ENCODE measurements at places on chromosomes 3 and 15. TPM values are rescaled to one million over a fixed set of nuclear protein-coding genes. Genes with fewer than 3 reads are reported as not detected.

DNA sequence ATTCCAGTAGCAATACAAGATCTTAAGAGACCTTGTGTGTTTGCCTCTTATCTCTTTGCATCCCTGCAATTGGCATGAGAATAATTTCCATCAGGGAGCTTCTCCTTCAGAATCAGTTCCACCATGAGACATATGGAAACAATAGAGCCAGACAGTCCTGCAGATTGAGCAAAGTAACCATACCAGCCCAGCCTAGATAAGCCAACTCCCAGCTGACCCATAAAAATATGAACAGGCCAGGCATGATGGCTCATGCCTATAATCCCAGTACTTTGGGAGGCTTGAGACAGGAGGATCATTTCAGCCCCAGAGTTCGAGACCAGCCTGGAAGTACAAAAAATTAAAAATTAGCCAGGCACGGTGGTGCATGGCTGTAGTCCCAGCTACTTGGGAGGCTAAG, 12.7 kb downstream of the CNTN3 start:
- no peak for DNase-seq

- DNase-seq = no peak
Measured at GRCh38 chr3:171286580-171287249, 173.5 kb downstream of the TNIK start.

DUOXA1 gene
- total RNA-seq = not detected

GRCh38 chr3:31010491-31010890, 116.0 kb upstream of the GADL1 start:
- DNase-seq = no peak

PDCD7 gene
- total RNA-seq = 19.5 TPM

DNA sequence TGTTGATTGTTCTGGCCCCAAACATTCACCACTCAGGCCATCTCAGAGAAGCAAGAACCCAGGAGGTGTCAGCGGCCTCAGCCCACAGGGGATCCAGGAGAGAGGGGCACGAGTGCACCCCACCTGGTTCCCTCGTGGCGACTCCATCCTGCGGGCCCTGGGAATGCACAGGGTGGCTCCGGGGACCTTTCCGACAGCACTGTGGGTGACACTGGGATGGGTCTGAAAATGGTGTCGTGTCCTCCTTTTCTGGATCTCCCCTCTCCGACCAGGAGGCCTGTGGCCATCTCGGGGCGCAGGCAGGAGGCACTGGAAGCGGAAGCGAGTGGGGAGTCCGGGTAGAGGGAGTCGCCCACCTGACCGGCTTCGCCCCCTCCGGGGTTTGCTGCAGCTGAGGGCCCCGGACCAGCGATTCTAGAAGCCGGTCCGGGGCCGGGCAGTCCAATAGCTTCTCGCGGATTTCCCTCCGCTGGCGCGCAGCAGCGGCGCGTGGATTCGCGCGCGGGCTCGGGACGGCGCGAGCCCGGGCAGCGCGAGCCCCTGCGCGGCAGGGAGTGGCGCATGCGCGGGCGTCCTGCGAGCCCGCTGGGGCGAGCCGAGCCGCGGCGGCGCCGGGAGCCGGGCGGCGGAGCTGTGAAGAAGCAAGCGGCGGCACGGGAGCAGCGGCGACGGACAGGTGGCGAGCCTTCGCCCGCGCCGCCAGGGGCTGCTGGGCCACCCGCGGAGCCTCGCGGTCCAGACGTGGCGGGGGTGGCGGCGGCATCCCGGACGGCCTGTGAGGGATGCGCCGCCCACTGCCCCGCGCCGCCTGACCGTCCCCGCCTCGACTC, at the start of gene DOCK3:
DOCK3 (plus strand) TSS at position 579 of the 830 bp plus-strand sequence. CDS start 337 bp downstream, outside the sequence.
- DNase-seq = peak; percentile 57

DNA sequence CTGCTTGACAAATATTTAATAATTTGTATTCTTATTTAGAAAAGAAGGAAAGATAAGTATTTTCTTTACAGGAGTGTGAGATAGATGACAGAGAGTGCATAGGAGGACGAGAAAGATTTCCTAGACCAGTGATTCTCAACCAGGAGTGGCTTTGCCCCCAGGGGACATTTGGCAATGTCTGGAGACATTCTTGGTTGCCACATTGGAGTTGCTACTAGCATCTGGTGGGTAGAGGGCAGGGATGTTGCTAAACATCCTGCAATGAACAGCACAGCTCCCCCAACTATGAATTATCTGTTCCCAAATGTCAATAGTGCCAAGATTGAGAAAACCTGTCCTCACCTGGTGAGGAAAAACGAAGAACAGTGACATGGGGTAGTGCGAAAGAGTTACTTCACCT, 30.8 kb upstream of the MINAR1 start:
- peak; percentile 14 for DNase-seq

- no peak for DNase-seq
Measured at GRCh38 chr3:158419820-158420653, 151.0 kb upstream of the MLF1 start.

GRCh38 chr3:106820726-106821362, 556.4 kb upstream of the CCDC54 start:
- DNase-seq = no peak

SERINC4 gene
- 0.10 TPM for total RNA-seq

DNA sequence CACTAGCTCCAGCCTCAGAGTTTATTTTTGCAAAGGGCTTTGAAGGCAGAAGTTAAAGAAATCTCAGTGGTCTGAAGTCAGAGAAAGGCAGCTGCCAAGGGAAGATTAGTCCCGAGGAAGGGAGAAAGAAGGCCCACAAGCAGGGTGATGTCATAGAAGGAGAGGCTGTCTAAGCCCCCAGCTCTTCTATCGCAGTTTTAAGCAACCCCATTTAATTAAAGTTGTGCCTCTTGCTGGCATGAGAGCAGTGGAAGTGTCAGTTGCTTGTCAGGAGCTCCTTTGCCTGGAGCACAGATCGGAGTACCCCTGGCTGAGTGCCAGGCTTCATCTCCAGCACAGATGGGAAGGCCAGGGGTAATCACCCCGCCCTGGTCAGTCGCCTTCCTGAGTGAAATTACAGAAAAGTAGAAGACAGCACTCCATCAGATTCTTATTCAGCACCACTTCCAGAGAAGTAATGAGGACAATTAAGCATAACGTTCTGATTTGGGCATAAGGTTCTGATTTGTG, 530.7 kb downstream of the EPHB1 start:
- no peak for DNase-seq

SEMA5B gene
- 0.94 TPM for total RNA-seq

DNA sequence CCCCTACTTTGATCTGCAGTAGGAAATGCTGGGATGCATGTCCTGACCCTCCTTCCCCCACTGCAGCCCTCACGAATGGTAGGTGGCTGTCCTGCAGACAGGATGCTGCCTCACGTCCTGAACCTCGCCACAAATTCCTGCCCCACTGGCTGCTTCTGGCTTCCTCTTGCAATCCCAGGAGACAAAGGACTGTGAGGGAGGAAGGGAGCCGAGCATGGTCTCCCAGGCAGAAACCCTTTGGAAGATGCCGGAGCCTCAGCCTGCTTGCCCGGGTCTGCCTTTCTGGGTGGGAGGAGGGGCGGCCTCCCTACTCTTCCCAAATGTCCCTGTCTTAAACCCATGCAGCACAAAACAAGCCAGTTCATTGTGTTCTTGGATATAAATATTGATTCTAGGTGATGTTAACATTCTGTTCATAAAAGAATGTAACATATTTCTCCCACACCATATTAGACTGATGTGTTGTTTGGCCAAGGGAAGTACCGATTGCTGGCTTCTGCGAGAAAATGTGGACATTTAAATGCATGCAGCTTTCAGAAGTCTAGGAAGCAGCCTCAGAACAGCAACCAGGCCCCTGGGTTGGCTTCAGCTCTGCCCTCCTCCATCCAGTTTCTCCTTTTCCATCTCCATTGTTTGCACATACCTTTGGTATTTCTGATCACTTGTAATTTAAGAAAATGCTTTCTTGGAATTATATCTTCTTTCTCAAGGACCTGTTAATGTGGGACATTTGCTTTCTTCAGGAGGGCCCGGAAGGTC, 75.3 kb downstream of the HMG20A start:
- DNase-seq = no peak

DNA sequence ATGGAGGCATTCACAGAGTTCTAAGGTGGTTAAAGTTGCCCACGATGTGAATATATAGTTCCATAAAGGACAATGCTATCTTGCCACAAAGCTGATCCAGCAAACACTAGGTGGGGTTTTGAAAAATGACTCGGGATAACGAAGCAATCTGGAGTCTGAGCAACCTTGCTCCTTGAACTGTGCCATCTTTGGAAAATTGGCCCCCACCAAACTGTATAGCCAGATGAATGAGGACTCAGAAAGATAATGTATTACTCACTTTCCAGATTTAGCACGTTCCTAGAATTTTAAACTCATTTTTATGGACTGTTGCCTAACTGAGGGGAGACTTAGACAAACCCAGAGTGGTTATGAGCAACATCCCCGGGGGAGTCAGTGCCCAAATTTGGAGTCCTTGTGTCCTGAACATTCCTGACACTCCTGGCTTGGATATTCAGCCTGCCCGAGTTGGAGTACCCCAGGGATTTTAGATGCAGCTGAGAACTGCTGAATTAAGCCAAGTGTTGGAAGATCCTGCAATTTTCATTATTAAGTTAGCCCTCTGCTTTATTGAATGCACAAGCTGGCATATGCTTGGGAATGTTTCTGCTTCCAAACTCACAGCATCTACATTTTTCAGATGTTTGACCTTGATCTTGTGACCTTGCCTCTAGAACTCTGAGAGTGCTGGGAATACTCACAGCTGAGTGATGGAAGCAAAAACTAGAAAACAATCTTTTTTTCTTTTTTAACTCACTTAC, 8.8 kb upstream of the MAGI1 start:
- DNase-seq = peak; percentile 87

KBTBD12 gene
- total RNA-seq = 0.05 TPM

DNA sequence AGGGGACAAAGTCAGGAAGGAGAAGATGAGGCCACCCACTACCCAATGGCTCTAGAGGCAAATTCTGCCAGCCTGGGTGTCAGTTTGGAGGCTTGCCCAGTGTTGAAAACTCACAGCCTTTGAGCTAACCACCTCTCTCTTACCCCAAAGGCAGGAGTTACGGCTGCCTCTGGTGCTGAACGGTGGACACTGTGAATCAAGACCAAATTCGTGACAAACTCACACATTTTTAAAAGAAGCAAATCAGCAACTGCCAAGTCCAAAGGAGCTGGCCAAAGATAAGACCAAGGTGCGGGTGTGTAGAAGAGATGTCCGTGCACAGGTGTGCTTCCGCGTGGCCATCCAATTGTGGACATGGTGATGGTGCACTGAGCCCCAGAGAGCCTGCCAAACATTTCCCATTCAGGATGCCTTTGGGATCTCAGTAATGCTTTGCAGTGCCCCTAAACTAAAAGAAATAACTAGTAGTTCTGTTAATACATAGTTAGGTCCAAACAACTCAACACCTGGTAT, 74.6 kb downstream of the FAM174B start:
- DNase-seq = no peak

PLCH1 gene
- total RNA-seq = 0.16 TPM

GRM7 gene
- not detected for total RNA-seq

GRCh38 chr15:69997813-69998212, 99.9 kb downstream of the TLE3 start:
- DNase-seq = peak; percentile 10

GRCh38 chr15:83206526-83207008, 1.1 kb downstream of the HDGFL3 start:
- DNase-seq = peak; percentile 52

GRCh38 chr15:53658255-53658654, 101.2 kb downstream of the WDR72 start:
- no peak for DNase-seq

FAM3D gene
- not detected for total RNA-seq

- no peak for DNase-seq
Measured at GRCh38 chr3:166187237-166187636, 350.0 kb upstream of the BCHE start.

DNA sequence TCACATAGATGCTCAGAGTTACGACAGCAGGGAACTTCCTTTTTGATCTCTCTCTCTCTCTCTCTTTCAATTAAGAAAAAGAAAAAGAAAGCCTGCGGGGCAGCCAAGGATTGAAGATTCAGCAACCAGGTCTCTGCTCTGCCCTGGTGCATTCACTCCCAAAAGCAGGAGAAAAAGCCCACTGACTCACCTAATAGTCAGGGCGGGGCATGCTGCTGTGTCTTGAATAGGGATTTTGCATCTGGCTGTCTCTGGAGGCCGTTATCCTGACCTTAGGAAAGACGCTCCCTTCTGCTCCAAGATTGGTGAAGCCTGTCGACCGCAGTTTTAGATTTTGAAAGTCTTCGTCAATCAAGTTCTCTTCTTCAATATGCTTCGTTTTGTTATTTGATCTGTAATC, 20.8 kb upstream of the ITGB5 start:
- DNase-seq = no peak

Measured in myocyte (in vitro differentiated cells).